Fibroblast of the aortic adventitia (primary cell): ENCODE measurements at places on chromosomes 3 and 15.
A peak's percentile ranks its signal among the peaks of the same experiment; 100 is the strongest.

- no peak for DNase-seq
Measured at GRCh38 chr3:19346759-19347158, 198.4 kb downstream of the KCNH8 start.

DNA sequence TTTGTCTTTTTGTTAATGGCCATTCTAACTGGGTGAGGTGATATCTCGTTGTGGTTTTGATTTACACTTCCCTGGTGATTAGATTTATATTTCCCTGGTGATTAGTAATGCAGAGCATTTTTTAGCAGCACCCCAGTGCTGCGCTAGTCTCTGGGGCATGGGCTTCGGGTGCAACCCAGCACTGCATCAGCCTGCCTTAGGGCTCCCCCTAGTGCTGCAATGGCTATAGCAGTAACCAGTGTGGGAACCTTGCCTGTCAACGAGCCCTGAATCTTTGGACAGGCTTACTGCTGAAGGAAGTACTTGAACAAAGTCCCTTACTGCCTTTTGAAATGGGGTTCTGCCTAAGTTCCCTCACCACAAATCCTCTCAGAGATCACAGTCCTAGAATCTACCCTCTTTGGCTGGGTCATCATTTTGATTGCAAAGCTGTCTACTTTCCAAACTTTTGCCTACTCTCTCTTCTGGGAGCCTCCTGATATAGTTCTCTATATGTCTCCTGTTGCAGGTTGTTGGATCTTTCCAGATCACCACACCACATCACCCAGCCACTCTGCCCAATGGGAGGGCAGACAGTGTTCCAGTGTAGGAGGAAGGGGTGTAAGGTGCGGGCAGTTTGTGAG, 79.2 kb upstream of the CCNL1 start:
- DNase-seq, result peak; percentile 63

DNA sequence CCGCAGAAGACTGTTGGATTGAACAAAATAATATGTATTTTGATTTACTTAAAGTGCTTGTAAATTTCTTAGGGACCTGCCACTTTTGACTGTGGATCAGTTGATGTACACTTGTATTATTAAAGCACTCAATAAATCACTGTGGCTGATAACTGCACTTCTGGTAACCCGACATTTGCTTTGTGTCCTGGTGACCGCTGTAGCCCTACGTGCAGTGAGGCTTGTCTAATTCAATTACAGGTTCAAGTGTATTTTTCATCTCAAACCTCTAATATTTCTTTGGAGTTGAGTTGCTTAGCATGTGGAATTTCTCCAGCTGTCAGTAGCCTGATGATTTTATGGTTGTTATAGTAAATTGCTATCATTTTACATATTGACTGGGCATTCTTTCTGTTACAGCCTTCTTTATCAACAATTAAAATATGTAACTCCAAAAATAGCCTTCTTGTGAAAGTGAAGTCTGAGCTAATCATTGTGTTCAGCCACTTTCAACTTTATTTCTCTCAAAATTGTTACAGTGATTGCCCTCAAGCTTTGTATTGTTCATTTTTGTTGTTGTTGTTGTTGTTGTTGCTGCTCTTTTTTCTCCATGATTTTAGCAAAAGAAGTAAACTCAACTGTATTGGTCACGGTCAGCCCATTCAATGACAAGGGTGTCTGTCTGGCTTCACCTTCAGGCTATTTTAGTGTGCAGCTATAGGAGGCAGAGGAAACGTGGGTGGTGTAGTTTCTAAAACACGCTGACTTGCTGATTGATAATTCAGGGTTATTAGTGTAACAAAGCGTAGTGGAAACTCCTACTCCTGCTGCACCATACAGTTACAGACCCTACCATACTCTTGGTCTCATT, 215.1 kb upstream of the UBE2E1 start:
- DNase-seq, result no peak

DNA sequence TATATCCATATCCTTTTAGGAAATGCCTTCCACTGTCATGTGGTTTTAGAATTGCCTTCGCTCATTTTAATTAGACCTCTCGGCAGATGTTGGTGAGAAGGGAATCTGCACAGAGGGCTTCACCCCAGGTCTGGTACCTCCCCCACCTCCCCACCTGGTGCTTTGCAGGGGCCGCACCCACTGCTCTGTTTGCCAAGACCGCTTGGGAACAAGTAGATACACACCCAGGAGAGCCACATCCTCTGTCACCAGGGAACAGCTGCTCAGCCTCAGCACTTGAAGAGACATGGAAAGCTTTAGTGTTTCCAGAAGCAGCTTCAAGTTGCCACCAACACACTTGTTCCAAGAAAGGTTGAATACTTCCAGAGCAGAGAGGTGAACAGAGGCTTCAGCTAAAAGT, 21.8 kb downstream of the LRRC31 start:
- no peak for DNase-seq
